ENCODE measurements at places on chromosomes 1 and 21.

- DNase-seq = no peak
Observed at GRCh38 chr1:168772428-168773060, 43.5 kb upstream of the DPT start.

DNA sequence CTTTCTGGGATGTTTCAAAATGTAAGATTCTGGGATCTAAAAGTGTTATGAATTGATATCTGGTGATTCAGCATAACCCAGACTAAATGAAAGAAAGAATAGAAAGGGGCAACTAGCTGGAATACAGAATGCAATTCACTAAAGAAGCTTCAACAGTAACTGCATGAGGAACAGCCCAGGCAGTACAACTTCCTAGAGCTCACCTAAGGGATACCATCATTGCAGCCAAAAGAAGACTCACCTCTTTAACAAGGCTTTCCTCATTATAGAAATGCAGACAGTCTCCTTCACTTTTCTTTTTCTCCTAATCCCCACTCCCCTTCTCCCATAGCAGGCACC is 6.3 kb downstream of the RGS5 start:
- DNase-seq = no peak

DNA sequence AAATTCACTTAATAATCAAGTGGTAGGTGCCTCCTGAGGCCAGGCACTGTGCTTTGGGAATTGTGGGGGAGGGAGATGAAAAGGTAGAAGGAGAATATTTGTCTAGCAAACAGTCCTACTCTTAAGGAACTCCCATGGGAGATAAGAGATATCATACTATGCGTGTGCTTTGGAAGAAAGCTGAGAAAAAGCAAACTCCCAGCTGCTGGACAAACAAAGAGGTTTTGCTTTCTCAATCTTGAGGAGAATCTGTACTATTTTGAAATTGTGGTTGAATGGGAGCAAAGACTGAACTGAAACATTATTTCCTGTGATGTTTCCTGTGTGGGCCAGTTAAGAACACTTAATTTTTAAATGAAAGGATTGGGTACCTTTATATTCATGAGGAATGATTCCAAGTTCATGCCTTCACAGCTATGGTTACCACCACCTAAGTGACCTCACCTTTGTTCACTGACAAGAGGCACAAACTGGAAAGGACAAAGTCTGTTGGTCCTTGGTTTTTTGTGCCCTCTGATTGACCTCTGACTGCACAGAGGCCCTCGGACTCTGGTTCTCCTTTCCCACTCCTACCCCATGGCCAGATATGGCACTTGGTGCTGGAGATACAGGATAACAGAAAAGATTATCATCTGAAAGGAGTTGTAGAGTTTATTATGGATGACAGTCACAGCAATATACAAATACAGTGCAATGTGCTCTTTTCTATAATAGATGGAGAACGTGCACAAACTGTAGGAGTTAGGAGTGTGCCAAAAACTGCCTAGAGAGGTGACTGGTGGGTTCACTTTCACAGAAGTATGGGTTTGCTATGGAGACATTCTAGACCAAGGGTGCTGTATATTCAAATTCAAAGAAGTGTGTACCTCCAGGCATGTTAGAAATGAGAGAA is 1.6 kb downstream of the CD53 start:
- no peak for DNase-seq

DNA sequence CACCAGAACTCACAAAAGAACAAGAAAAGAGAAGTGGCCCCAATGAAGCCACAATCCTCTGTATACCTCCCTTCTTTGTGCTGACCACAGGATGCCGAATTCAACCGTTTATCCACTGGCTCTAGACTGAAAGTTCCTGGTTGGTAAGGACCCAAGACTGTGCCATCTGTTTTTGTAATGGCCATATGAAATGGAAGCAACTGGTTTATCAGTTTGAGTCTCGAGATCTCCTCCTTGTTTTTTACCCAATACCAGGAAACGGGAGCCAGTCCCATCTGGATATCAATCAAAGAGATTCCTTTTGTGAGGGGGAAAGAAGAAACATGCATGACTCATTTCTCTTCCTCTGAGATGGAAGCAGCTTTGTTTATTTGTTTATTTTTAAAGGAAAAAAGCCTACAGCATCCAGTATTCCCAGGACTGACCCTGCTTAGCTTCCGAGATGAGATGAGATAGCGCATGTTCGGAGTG is 32.4 kb upstream of the ZNF124 start:
- no peak for DNase-seq

- no peak for DNase-seq
Observed at GRCh38 chr1:40050863-40051262, 10.3 kb downstream of the CAP1 start.

- DNase-seq = no peak
Observed at GRCh38 chr1:147527941-147528936, 13.1 kb upstream of the BCL9 start.

GRCh38 chr1:59393211-59394180 is 96.6 kb downstream of the FGGY start:
- no peak for DNase-seq
